ENCODE measurements at places on chromosomes 2 and 18.

DNA sequence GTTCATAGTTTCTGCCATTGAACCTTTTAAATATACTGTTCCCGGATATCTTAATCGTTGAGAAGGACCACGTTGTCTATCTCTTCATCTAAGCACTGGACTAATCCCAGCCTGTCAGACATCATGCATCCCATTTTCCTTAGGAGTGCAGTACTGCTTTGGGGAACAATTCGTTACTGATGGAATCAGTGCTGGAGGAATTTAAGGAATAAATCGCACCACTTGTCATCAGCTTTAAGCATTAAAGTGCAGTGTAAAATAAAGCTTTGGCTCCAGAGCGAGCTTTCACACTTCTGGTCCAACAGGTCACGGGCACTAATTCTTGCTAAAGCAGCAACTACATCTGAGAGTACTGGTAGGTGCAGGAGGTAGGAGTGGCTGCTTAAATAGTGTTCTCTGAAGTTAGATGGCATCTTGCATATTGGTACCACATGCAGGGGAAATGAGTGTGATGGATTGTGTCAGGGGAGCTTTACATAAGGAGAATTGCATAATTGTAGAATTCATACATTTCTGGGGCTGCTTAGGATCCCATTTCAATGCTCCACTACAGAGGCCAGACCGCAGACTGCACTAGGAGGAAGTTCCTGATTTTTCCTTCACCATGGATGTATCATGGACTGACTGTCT is 105.7 kb upstream of the RASGRP3 start:
- DNase-seq = no peak

GRCh38 chr2:137123226-137123625 is 357.9 kb downstream of the THSD7B start:
- no peak for DNase-seq

- DNase-seq = no peak
Measured at GRCh38 chr2:73266061-73266901, 18.0 kb downstream of the FBXO41 start.

DNA sequence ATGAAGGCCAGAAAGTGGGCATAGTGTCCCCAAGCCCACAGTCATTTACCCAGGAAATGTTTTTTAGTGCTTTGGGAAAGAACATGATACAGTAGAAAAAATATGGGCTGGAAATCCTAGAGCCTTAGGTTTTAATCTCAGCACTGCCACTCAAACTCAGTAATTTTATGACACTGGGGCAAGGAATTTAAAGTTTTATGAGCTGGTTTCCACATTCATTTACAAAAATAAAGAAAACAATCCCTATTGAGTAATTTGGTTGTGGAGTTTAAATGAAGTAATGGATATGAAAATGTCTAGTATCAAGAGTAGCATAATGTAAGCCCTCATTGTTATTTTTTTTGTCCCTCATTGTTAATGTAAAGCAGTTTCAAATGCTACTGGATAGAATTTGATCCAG is 51.5 kb upstream of the FRZB start:
- DNase-seq = no peak

DNA sequence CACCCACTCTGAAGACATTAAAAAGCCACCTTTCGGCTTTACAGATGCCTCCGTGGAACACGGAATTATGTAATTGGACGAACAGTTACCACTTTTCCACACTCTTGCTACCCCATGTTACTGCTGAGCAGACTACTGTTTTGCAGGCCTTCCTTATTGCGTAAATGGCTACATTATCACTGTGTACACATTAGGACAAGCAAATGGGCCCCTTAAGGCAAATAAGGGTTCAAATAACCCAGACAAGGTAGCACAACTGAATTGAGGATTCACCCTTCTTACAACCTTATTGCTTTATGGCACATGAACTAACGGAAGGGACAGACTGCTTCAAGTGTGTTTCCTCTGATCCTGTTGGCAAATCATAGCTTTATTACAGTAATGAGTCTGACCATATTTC is 832.2 kb upstream of the FANCL start:
- DNase-seq = no peak

- no peak for DNase-seq
Measured at GRCh38 chr2:29260142-29260772, 145.0 kb downstream of the CLIP4 start.

- no peak for DNase-seq
Measured at GRCh38 chr2:132656266-132656975, 13.6 kb downstream of the LYPD1 start.

- no peak for DNase-seq
Measured at GRCh38 chr2:204673877-204674276, 128.6 kb downstream of the PARD3B start.

GRCh38 chr2:150125708-150126107 is 361.8 kb downstream of the RND3 start:
- no peak for DNase-seq

DNA sequence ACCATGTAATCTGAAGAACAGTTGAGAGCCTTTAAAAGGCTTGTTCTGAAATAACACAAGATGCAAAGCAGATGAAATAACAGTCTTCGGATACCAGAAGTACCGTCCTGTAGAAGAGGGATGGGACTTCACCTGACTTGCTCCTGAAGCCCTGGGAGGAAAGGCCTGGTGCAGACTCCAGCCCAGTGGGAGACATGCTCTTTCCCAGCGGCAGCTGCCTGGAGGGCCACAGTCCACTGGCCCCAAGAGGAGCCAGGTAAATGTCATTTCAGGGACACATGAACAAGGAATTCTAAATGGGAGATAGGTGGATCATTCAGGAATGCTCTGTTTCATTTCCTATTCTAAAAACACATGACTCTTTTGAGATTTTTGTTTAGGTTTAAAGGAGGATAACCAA is 22.6 kb upstream of the CHN1 start:
- DNase-seq = no peak

DNA sequence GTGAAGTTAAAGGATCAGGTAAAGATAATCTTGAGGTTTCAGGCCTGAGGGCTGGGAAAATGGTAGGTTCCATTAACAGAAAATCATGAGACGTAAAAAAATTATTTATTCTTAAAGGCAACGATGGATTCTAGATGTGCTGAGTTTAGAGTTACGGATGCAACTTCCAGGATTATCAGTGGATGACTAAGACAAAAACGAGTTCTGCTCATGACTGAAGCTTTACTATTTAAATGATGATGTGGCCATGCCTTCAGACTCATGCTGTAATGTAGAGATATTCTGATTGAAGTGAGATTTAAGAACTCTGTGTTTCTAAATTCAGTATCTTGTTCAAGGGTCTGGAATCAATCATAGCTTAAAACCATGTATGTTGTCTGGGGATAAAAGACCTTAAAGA is 5.0 kb downstream of the TMEM237 start:
- no peak for DNase-seq

All from NK-92 treated with Interleukin-12 subunit alpha and Interleukin-12 subunit beta, amount 100 ng/mL, for 24 hours (cell line).